ENCODE measurements at places on chromosomes 16 and 17.

- DNase-seq = peak; percentile 43
These were observed 424 bp downstream of the HOXB2 start for GRCh38 chr17:48544349-48545021.

DNA sequence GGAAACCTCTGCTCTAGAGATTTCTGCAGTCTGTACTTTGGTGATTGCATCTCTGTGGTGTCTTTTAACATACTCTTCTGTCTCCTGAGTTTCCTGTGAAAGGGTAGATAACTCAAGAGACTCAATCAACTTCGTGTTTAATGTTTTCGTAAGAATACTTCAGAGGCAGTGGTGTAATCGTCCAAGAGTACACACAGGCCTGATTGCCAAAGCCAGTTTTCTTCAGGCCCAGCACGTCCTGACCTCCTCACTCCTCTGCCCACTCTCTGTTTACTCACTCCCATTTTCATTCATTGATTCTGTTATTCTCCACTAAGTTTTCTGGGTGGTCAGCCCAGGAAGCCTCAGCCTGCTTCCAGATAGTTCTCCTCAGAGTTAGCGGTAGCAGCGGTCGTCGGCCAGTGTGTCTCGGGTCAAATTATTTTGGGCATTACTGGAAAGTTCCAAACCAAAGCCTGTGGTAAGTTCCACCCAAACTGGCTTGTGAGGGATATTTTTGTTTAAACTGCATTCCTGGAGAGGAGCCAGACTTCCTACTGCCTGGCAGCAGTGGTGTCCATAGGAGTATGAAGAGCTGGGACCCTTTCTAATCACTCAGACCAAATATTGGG, 293.2 kb downstream of the WWOX start:
- no peak for DNase-seq

DNA sequence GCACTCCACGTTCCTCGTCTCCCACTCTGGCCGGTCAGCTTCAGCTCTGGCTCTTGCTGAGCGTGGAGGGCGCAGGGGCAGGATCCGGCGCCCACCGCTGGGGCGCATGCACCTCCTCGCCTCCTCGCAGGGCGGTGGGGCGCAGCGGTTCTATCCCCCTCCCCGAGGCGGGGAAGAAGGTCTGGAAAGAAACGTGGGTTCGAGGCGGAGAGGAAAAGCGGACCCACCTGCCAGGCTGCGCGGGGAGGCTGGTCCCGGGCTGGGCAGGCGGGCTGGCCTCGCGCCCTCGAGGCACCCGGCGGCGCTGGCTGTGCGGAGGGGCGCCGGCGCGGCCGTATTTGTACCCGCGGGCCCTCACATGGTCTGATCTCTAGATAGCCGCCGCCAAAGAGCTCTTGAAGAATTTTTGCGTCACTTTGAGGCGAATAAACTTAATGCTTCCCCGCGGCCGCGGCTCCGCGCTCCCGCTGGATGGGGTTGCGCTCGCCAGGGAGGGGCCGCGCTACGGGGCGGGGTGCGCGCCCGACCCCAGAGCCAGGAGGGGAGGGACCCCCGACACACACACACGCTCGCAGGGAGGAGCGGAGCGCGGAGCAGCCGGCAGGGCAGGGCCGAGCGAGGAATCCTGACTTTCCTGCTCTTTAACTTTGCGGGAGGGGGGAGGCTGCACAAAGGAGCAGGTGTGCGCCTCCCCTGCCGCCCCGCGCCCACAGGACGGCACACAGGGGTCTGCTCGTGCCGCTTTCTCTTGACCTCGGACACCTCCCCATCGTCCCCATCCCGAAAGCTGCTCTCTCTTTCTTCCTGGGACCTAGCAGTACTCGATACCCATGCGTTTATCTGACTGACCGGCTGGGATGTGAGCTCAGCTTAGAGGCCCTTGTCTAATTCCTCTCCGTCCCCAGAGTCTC, at the start of gene SLC6A4:
SLC6A4 (minus strand) TSS at position 312 of the 911 bp plus-strand sequence. CDS start 13,739 bp downstream, outside the sequence.
- no peak for DNase-seq

GRCh38 chr16:67718668-67719047, 458 bp downstream of the GFOD2 start:
- no peak for DNase-seq

- no peak for DNase-seq
These were observed 1.5 kb downstream of the MAP1LC3B start for GRCh38 chr16:87393680-87394055.

DNA sequence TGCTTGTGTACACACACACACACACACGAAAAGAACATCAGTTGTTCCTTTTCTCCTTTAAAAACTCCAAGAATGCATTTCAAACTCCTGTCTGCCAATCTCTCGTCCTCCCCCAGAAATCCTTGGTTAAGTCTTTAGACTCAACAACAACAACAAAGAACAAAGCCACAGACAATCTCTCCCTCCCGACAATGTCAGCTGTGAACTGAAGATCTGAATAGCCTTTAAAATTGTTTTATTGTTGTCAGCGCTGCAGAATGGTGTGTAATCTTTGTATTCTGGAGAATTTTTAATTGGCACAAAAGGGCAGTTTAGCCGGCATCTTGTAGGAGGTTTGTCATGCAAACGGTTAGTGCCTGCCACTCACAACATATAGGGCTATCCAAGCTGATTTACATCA, 219.5 kb downstream of the MSI2 start:
- DNase-seq = no peak

DNA sequence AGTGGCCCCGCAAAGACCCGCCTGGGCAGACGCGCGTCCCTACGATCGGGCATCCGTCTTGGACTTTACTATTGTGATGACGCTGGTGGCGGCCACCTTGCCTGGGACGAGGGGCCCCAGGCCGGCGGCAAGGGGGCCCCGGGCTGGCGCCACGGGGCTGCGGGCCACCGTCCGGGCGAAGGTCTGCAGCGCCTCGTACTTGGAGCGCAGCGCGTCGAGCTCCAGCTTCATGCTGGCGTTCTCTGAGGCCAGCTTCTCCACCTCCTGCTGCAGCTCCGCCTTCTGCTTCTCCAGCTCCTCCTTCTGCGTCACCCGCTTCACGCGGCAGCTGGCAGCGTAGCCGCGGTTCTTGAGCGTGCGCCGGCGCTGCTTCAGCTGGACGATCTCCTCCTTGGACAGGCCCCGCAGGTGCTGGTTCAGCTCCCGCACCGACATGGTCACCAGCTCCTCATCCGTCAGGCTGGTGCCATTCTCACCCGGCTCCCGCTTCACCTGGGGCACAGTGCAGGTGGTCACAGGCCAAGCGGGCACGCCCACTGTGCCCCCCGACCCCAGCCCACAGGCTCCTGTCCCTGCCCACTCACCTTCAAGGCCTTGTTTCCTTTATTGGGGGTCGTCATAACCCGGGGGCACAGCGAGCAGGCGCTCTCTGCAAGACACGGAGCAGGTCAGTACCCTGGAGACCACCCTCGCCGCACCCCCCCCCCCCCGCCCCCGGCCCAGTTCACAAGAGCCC, 4.8 kb upstream of the SIRT7 start:
- no peak for DNase-seq

- no peak for DNase-seq
These were observed 38.4 kb downstream of the GINS3 start for GRCh38 chr16:58430718-58431117.

DNA sequence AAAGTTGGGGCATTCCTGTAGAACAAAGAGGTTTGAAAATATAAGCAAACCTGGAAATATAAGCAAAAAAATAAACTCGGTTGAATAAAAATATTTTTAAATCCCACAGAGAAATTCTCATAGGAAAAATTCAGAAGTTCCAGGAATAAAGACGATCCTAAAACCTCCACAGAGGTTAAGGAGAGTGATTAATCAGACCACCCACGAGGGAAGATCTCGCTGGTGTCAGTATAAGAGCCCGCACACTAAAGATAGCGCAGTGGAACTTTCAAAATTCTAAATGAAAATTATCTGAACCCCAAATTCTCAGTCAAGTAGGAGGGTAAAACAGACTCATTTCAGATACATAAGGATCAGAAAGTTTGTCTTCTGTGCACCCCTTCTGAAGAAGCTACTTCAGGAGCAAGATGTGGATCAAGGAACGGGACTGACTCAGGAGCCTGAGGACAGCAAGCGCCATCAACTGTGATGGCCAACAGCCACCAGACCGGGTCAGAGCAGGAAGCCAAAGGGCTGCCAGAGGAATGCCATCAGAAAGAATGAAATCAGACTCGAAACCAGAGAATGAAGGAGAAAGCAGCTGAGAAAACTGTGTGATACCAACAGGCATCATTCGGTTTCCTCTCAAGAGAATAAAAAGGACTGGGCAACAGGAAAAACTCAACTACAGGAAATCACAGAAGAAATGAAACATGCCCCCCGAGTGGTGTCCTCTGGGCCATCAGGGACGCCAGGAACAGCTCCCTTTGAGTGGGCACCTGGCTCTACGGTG, 66.9 kb downstream of the CYTH1 start:
- no peak for DNase-seq

DNA sequence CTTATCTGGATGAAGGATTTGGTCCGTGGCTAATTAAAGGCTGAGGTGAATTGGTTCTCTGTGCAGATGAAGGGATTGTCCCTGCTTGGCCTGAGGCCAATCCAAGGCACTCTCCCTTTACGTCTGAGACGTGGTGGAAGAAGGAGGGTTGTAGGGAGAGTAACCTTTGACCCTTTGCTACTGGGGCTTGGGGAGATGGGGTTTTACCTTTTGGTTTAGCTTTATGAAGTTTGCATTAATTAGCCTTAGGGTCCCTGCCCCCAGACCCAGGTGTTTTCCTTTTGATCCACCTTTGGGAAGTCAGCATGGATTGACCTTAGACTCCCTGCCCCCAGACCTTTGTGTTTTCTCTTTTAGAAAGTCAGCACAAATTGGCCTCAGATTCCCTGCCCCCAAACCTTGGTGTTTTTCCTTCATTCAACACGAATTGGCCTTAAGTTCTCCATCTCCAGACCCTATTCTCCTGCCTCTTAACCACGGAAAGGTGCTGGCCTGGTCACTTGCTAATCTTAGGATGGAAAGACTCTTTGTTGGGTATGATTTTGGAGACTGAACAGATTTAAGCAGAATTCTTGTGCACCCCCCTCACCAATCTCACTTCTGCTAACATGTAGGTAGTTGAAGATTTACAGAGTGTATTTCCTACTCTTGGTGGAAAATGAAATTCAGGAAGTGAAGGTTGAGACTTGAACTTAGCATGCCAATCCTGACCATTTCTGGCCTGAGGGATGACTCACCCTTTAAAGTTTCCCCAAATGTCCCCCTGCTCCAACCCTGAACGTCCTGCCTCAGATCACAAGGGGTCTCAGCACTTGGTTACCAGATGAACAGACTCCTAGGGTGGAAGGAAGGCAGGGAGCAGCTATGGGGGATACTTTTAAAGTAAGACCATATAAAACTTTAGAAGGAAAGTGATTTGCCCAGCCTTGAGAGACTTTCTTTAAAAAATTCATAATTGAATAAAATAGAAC, 23.1 kb upstream of the MMD start:
- DNase-seq = no peak

GRCh38 chr16:85570213-85570734, 42.8 kb upstream of the GSE1 start:
- no peak for DNase-seq

DNA sequence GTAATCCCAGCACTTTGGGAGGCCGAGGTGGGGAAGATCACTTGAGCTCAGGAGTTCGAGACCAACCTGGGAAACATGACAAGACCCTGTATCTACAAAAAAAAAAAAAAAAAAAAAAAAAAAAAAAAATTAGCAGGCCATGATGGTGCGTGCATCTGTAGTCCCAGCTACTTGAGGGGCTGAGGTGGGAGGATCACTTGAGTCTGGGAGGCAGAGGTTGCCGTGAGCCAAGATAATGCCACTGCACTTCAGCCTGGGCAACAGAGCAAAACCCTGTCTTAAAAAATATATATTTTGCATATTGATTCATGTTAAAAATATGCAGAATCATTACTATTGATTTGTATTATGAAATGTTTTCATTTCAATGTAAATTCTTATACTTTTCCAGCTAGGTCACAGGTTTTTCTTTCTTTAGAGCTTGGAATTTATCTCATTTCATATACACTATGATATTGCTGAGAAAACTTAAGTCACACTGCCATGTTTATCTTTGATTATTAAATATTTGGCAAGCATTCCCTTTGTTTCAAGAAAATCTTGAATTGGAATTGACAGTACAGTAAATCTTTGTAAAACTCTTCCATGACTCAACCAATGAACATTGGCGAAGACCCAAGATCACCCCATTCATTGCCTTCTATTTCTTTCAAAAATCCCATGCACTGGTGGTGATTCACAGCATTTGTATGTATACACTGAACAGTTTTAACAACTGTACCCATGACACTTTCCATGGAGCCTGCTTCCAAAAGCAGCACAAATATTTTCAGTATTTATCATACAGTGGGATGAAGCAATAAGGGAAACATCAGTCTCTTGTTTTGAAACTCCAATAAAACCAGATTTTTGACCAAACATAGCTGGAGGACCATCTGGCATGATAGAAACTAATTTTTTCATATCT, 83.5 kb upstream of the TNRC6A start:
- no peak for DNase-seq

GRCh38 chr16:12891836-12892235, 9.6 kb upstream of the SHISA9 start:
- no peak for DNase-seq

GRCh38 chr16:13883881-13884280, 36.1 kb upstream of the ERCC4 start:
- DNase-seq = no peak
